Activated CD4-positive, CD25-positive, alpha-beta regulatory T cell (primary cell): ENCODE measurements at places on chromosomes 3 and 15.

DNA sequence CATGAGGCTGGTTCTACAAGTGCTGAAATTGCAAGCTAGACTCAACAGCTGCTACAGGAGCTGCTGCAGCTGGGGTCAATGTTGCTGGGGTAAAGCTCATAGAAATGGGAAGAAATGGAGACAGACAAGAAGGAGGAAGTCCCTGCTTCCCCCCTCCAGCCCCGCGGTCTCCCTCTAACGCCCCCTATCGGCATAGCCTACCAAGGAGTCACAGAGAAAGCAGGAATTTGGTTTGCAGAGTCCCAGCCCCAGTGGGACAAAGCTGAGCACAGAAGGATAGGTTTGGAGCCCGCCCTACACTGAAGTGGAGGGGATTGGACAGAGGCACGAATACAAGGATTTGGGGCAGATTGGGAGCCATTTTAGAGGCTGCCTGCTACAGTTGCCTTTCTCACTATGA lies 176.9 kb upstream of the ANKRD28 start:
- no peak for DNase-seq

DNA sequence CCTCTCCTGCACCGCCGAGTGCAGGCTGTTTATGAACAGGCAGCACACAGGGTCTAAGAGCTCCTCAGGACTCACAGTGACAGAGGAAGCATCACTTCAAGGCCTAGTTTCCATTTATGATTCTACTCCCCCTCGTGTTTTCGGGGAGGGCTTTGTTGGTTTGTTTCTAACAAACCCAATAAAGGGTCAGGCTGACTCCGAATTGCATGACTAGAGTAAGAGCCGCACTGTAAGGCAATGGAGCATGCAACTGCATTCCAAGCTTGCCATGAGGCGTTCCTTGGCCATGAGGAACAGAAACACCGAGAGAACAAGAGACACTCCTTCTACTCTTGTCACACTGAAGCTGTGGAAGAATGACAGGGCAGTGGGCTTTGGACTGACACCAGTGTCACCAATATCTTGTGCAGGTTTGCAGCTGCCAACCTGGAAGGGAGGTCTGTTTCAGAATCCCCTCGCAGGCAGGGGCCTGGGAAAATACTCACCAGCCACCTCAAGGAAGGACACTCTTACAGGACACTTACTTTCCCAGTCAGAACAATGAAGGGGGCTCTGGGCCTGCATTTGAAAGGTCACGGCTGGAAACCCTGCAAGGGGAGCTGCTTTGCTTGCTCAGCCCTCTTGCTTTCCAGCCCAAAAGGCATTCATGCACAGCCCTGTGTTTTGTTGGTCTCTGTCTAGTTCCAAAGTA lies 96.8 kb downstream of the ADAMTS17 start:
- no peak for DNase-seq

DNA sequence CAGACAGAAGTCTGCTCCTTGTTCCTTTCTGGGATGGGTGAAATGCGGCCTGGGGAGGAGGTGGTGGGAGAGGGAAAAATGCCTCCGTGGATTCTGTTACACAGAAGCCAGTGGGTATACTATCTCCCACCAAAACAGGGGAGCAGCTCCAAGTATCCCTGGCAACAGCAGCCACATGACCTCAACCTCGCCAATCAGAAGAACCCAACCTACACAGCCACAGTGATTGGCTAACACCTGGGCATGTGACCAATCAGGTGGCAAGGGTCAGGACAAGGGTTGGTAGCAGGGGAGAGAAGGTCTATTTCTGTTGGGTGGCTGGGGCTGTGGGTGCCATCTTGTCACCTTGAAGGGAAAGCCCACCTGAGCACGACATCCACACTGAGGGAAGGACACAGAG lies 9.1 kb upstream of the ACAD9 start:
- DNase-seq, result no peak

DNA sequence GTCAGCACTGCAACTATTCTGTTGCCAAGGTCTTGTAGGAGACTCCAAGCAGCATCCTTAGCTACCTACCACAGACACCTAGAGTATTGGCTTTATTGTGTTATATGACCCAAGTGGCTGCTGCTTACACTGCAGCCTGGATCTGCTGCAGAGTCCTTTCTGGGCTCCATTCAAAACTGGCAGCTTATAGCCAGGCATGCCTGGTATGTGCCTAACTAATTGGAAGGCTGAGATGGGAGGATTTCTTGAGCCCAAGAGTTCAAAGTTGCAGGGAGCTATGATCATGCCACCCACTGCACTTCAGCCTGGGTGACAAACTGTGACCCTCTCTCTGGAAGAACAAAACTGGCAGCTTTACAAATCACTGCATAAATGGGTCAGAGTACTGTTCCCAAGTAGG lies 8.6 kb downstream of the NDUFB4 start:
- DNase-seq, result no peak

GRCh38 chr3:154175041-154175440 lies 53.9 kb downstream of the ARHGEF26 start:
- no peak for DNase-seq

GRCh38 chr3:114442246-114442645 lies 148.4 kb downstream of the TIGIT start:
- DNase-seq, result no peak

DNA sequence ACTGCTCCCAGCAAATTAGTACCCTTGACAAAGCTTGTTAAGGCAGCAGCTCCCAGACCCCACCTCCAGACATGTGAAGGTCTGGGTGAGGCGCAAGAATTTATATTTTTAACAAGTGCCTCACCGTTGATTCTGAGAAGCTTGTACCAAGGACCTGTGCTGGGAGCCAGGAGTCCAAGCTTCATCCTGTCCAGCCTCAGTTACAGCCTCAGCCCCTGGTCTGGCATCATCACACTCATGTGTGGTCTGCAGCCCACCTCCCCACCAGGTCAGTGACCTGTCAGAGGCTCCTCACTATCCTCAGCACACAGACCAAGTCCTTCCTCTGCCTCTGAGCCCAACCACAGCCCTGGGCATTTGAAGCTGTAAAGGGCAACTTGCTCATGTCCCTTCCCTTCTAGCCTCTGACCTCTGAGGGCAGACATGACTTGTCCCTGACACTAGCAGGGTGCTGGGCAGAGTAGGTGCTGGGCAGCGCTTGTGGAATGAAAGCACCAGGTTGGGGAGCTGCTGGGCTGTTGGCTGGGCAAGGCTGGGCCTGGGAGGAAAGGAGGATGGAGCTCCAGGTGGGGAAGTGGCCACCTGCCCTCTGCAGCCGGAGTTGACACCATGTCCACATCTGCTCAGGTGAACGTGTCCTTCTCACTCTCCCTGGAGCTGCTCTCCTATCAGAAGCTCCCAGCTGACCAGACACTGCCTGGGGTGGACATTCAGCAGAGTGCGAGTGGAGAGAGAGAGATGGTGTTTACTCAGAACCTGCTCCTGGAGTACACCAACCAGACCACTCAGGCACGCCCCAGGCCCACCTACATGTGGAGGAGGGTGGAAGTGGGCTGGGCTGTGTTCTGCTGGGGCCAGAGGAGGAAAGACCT lies 16.9 kb downstream of the ACAA1 start:
- DNase-seq, result no peak

- DNase-seq, result no peak
Measured at GRCh38 chr15:39583596-39584265, 2.9 kb downstream of the THBS1 start.

DNA sequence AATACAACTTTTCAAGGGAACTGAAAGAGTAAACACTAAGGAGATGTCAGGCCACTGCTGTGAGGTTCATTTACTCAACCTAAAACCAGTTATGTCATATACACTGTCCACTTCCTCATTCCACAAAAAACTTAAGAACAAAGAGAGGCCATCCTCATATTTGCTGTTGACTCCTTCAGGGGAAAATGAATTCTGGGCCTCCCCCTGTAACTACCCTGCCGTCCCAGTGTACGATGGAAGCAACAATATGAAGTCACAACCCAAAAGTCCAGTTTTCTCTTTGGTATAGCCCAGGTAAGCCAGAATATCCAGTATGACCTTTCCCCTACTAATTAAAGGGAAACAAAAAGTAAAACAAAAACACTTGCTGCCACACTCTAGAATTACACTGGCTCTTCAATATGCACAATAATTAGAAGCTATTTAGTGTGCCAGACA lies 16.2 kb downstream of the CEP152 start:
- DNase-seq, result no peak

DNA sequence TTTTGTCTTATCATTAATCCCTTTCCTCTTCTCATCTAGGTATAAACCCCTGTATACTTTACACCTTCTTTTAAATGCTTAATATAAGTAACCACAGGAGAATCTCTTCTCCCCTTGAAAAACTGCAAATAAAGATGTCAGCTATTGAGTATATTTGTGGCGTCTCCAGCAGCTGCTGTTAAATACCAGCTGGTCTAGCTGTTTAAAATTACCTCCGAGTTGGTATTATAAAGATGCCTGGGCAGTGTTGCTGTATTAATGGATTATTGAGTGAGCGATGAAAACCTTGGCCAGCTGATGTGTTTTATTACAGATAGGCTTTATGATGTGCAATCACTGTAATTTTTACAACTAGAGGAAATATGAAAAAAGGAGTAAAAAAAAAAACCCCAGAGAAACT lies 388.1 kb downstream of the TBC1D5 start:
- no peak for DNase-seq

DNA sequence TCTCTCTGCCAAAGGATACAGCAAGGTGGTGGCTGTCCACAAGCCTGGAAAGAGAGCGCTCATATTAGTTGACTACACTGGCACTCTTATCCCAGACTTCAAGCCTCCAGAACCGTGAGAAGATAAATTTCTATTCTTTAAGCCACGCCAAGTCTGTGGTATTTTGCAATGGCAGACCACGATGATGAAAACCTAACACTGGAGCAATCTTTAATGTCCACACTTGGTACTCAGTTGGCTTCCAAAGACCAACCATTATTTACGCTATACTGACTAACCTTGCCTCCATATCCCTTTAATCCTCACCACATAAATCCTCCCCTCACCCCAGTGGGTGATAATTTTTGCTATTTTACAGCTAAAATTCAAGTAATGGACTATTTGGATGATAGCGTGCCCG lies 16.9 kb upstream of the LACTB start:
- DNase-seq, result no peak

DNA sequence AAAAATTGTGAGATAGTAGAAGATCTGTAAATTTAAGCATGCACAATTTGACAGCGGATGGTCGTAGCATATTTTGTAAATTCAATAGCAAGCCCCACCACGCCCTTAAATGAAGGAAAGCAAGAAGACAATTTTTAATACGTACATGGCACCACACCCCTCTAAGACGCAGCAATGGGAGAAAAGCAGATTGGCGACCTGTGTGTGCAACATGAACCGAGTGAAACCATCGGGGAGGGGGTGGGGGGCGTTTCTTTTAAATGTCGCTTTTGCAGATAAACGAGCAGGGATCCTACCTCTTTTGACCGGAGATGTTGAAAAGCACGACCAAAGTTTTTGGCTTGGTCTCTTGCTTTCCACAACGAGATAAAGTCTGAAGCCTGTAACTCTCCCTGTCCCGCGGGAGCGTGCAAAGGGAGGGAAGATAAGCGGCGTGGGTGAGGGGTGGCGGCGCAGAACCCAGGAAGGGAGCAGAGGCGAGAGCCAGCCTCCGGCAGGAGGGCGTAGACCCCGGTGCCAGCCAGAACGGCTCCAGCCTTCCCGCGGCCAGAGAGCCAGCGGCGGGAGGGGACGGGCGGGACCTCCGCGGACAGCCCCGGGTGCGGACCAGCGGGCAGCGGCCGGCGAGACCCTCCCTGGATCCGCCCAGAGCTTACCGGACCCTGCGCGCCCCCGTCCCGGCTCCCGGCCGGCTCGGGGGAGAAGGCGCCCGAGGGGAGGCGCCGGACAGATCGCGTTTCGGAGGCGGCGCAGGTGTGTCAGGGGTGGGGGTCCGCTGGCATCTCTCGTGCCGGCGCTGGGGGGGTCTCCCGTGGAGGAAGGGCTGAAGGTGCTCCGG lies at the start of gene CHL1:
CHL1 (plus strand) TSS at position 453 of the 838 bp plus-strand sequence. CDS start 123,014 bp downstream, outside the sequence.
- DNase-seq, result no peak

DNA sequence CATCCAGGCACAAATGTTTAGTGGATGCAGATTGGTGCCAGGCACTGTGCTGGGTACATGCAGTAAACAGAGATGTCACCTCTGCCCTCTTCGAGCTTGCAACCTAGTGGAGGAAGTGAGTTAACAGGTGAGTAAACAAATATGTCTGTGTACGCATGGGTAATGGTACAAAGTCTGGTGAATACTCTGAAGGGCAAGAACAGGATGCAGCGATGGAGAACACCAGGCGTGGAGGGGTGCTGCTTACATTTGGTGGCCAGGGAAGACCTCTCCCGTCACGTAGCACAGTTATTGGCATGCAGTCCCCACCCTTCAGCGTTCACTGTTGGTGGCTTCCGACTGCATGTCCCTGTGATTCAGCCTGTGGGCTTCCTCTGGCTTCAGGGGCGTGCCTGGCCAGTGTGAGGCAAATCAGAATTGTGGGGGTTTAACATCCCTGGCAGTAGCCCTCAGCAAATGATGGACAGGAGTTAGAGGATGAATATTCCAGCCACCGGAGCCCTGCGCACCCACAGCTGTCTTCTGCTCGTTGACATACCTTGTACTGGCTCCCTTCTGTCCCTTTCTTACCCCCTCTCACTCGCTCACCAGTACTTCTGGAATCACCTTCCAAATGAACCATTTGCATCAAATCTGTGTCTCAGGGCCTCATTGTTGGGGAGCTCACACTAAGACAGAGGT lies 9.1 kb upstream of the HDAC11 start:
- no peak for DNase-seq

GRCh38 chr15:70669006-70669602 lies 94.3 kb downstream of the UACA start:
- DNase-seq, result no peak

- no peak for DNase-seq
Measured at GRCh38 chr3:188489639-188490405, 335.9 kb downstream of the LPP start.

DNA sequence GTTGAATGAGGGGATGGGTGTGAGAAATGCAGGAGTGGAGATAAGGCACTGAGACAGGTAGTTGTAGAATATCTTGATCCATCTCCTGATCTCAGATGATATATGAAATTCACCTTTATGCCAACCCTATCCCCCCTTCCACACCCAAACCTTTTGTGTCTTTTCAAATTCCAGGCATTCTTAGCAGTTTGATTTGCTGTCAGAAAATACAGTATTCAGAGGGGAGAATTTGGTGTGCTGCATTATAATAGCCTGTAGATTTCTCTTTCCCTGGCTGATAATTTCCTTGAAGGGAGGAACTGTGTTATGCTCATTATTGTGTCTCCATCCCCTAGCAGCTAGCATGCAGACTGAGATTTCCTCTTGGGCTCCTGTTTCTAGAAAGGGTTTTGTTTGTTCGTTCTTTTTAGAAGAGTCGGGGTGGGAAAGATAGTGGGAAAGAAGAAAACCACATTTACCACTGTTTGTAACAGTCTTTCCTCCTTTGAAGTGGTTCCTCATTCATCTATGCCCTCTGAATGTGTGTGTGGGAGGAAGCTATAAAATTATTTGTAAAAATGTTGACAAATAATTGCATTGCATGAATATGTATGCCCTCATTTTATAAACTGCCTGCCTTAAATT lies 373.4 kb downstream of the DIPK2A start:
- DNase-seq, result no peak

DNA sequence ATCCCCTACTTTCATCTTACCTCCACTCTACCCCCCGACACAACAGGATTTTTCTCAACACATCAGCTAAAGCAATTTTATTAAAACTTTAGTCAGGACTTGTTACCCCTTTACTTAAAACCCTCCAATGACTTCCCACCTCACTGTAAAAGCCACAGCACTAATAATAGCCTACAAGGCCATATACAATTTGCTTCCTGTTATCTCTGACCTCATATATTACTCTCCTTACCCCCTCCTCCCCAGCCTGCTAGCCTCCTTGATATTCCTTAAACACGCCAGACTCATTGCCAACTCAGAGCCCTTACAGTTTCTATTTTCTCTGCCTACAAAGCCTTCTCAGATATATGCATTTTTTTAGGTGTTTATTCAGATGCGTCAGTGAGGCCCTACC lies 54.4 kb downstream of the DCUN1D1 start:
- DNase-seq, result no peak
